Stimulated activated CD8-positive, alpha-beta memory T cell treated with anti-CD3 and anti-CD28 coated beads, Interleukin-15, amount 100 ng/mL, for 4 hours (primary cell): ENCODE measurements at places on chromosomes 1 and 21.

- DNase-seq: no peak
These were observed 1.4 kb upstream of the WDR26 start for GRCh38 chr1:224435999-224436398.

GRCh38 chr1:168894397-168894903 lies 165.4 kb upstream of the DPT start:
- no peak for DNase-seq

- DNase-seq: peak; percentile 4
These were observed 333.4 kb downstream of the CHRM3 start for GRCh38 chr1:239719642-239720258.

GRCh38 chr1:197366996-197367395 lies 98.9 kb downstream of the CRB1 start:
- no peak for DNase-seq

- no peak for DNase-seq
These were observed 74.4 kb upstream of the HSD17B7 start for GRCh38 chr1:162716123-162716522.

GRCh38 chr1:42317308-42317707 lies 17.7 kb downstream of the FOXJ3 start:
- no peak for DNase-seq

DNA sequence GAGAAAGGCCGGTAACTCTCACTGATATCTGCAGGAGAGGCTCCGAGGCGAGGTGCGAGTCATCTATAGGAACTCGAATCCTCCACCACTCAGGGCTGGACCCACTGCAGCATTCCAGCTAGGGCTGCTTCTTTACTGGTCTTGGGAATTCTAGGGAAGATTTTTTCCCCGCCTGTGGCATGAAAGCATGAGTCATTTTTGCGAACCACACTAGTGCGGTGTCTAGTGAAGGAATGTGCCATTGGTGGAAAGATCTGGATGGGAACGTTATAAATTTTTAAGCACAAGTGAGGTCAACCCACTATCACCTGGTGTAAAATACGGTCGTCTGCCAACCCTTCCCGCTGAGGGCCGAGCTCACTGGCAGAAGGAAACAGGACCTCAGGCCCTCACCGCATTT lies 49.7 kb downstream of the SYF2 start:
- no peak for DNase-seq

- no peak for DNase-seq
These were observed 411.3 kb downstream of the DISC1 start for GRCh38 chr1:232037774-232038388.
